Inflammatory macrophage (primary cell): ENCODE measurements at places on chromosomes 4 and X.

DNA sequence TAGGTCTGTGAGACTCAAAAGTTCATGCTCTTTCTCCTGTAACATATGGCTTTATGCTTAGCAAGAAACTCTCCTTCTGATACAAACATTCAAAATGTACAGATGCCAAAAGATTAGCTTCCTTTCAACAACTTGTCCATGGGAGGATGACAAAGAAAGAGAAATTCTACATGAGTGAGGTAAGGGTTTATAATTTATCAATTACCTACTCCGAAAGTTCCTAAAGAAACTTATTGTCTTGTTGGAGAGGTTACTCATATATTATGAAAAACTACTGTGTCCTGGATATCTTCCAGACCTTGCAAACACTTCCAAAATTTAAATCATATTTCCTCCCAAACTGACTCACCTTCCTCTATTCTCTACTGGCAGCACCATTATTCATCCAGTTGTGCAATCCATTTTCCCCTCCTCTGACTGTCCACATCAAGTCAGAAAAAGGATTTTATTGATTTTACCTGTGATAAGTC lies 65.1 kb downstream of the ENPEP start:
- no peak for DNase-seq

DNA sequence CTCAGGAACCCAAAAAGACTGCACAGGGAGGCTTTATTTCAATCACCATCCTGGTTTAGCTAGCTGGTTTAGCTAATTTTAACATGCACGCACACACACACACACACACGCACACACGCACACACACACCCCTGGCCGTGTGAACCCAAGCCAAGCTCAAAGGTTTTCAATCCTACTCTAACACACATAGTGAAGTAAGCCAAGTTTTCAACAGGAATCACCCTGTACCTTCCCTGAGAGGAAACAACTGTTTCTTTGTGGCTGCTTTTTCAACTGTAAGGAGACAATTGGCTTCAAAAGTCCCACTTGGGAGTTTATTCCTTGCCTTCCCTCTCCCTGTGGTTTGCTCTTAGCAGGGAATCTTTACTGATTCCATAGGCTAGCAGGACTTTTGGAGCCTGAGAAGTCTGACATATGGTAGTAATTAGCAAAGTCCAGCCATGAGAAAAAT lies 98.9 kb upstream of the BMP3 start:
- no peak for DNase-seq

DNA sequence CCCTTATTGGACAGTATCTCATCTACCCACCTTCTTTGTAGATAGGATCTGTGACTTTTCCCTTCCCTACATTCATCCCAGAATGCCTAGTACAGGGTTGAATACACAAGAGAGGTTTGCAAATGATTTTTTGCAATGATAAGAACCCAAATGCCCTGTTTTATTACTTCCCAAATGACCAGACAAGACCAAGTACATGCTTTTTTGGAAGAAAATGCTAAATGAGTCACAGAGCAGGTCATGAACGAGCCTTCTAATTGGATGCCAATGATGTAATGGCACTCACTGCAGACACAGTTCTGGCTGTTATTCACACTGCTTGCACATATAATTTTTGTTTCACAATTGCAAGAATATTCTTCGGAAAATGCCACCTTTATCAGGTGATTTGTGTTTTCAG lies 17.8 kb upstream of the GABRQ start:
- no peak for DNase-seq

DNA sequence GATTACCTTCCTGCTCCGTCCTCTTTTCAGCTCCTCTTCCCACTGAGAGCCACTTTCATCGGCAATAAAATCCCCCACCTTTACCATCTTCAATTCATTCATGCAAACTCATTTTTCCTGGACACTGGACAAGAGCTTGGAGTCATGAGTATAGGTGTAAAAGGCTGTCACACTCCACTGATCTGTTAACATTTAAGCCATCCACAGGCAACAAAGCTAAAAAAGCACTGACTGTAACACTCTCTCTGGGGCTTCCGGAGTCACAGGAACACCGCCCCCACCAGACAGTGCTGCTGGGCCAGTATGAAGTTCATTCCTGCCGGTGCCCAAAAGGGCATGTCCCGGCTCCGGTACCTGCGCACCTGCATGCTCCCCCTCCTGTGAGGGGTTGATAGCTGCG lies 38.5 kb downstream of the MAGEB5 start:
- no peak for DNase-seq

- DNase-seq = no peak
Measured at GRCh38 chr4:94827481-94828110, 69.8 kb downstream of the BMPR1B start.

DNA sequence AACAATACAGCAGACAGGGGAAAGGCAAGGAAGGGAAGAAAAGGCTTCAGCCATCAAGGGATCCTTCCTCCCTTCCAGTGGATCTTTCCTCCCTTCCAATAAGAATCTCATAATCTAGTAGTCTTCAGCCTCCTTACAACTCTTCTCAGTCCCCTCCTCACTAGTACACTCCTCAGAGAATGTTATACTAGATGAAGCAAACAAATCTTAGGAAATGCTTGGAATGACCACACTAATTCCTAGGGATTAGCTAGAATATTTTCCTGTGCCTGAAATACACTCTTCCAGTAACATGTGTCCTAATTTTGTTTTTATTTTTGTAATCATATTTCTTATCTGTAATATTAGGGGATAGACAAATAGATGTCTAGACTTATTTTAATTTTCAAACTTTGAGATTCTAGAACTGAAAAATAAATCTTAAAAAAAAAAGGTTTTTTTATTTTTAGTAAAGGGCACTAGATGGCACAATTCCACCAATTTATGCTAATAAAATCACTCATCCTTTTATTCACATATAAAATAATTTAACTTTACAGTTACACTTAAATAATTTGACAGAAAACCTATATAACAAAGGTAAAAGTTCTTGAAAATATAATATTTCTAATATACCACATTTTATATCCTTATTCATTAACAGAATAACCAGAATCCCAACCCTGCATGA lies 7.0 kb upstream of the STPG2 start:
- no peak for DNase-seq

DNA sequence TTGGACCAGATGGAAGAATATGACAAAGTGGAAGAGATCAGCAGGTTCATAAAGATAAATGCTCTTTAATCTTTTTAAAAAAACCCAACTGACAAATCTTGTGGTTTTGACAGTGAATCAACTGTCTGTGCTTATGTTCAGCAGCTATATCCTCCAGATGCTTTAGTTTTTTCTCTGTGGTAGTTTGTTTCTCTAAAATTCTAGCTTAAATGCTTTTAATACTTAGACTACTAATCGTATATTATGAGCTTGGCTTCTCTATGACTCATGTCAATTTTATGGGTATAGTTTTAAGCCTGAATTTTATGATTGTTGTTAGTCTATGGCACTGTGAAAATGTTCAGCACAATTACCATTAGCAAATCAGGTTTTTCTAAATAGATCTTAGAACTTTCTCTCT lies 12.9 kb downstream of the HHIP start:
- no peak for DNase-seq

GRCh38 chr4:13635286-13635799 lies 7.8 kb upstream of the BOD1L1 start:
- no peak for DNase-seq

DNA sequence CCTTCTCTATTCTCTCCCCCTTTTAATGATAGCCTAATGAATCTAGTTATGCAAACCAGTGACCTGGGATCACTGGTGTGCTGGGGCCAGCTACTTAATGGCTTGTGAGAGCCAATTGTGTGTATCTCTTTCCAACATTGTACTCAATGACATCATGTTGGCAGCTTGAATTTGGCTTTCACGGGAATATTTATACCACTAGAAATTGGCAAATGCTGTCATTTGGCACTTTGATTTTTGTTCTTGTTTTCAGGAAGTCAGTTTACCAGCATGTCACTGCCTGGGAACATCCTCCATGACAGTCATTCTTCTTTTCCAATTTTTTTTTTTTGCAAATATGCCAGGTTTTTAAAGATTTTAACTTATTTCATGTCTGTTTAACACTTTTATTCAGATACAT lies 1685.3 kb downstream of the STIM2 start:
- DNase-seq = no peak

DNA sequence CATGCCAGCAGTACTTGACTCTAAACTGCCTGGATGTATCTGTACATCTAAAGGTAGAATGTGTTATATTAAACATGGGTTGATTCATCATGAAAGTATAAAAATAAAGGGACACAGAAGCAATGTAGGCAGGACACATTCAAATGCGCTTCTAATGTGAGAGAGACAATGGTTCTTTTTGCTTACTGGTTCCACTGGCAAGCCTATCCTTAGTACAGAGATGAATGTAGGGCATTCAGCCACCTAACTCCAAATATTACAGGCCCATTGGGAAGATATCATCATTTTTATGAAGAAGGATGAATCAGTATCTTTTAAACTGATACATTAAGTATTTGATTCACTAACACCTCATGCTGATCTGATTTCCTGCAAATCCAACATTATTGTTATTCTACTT lies 18.0 kb downstream of the CDKL2 start:
- no peak for DNase-seq

- DNase-seq = no peak
Measured at GRCh38 chr4:8582436-8582835, 2.2 kb downstream of the GPR78 start.

- DNase-seq = no peak
Measured at GRCh38 chr4:126223784-126224407, 909.1 kb downstream of the FAT4 start.
